Body of pancreas (tissue), 4 donors: ENCODE measurements at places on chromosomes 5 and 9.

DNA sequence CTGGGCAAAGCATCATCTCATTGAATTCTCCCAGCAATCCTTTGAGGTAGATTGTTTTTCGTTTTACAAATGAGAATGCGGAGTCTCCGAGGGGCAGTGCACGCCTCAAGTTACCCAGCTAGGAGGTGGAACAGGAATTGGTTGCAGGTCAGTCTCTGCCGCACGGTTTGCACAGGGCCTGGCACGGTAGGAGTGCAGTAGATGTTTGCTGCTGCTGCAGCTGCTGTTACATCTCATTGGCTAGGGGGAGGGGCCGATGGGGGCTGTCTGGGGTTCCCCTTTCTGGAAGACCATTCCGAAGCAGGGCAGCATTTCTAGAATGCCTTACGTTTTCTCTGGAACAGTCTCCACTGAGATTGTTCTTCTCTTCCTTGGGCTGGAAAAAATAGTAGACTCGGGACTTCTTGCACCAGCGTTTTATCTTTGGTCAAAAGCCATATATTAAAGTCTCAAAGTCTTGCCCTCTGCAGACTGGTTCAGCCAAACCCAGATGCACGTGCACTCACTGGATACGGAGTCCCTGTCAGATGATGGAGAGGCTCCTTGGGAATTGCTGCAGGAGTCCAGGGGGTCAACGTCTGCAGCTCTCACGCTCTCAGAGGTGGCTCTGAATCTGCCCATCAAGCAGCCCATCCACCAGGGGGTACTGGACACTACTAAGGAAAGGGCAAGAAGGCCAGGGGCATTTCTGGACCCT, 1.2 kb downstream of the USP20 start:
- H3K4me3 ChIP-seq = peak overlapping the region; percentile 94
- no peaks in the 10 kb centered on the region for H3K36me3 ChIP-seq
- peaks cover 24% of the 10 kb centered on the region for H3K4me1 ChIP-seq
- H3K27me3 ChIP-seq = no peaks in the 10 kb centered on the region

DNA sequence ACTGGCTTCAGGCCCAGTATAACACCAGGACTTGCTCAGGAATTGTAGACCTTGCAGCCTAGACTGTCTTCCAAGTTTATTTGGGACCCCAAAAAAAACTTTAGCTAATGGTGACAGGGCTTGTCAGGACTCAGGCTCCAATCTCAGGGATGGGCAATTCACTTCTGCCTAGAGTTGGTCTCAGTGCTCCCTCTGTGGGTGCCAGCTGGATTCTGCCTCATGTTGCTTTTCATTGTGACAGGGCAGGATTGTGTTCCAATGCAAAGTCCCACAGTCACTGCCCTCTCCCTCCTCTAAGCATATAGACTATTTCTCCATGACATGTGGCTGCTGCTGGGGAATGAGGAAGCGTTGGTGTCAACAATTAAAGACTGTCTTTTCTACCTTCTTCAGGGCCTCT, 174.7 kb downstream of the CYLC2 start:
- H3K27ac ChIP-seq = no peak overlapping the region
- H3K27me3 ChIP-seq = no peaks in the 10 kb centered on the region
- no peaks in the 10 kb centered on the region for H3K36me3 ChIP-seq
- H3K4me1 ChIP-seq = no peaks in the 10 kb centered on the region

- H3K4me3 ChIP-seq = no peak overlapping the region
- no peak overlapping the region for H3K27ac ChIP-seq
- no peaks in the 10 kb centered on the region for H3K4me1 ChIP-seq
- no peak for DNase-seq
These were observed 57.1 kb downstream of the MACROH2A1 start for GRCh38 chr5:135341696-135342550.

DNA sequence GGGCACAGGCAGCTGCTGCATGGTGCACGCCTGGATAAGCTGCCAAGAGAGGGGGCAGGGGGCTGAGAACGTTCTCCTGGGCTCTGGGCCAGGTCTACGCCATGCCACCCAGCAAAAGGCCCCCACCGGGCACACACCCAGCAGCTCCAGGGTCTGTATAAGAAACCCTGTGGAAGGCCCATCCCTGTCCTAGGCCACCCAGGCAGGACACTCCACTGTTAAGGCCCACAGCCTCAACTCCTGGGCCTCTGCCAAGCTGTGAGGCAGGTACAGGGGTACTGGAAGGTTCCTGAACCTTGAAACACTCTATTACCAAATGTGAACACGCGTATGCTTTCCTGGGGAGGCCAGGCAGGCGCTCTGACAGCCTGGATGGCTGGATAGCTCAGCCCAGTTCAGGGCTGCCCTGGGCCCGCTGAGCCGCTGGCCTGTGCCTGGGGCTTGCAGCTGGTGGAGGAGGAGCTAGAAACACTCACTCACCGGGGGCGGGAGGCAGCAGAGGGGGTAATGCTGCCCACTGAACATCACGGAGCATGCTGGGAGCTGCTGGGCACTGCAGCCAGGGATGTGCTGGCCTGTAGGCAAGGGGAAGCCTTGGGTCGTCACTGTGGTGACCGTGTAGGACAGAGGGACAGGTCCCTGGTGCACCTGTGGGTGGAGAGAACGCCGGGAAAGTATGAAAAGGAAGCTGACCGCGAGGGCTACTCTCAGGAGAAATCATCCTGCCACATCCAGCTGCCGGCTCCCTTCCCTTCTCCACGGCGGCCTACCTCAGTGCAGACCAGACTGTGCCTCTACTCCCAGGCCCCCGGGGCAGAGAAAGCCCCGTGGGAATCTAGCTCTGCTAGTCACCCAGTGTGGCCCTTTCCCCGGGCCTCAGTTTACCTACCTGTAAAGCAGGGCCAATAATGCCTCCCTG, 6.0 kb downstream of the RNF44 start:
- no peak overlapping the region for H3K4me3 ChIP-seq
- peaks cover 48% of the 10 kb centered on the region for H3K4me1 ChIP-seq
- peaks cover 33% of the 10 kb centered on the region for H3K36me3 ChIP-seq

DNA sequence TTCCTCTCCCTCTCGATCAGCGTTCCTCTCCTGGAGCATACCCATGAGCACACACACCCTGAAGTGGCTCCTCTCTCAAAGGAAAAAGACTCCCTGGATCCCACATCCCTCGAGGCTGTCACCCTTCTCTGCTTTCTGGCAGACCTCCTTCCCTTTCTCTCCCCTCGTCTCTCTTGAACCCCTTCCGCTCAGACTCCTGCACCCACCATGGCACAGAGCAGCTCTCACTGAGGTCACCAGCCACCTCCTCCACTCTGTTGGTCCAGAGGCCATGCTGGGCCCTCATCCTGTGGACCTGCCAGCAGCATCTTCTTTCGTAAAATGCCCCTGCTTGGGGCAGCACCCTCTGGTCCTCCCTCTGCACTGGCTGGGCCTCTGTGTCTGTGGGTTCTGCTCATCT, 5.7 kb downstream of the B4GALT7 start:
- H3K4me1 ChIP-seq = peaks cover 25% of the 10 kb centered on the region
- H3K36me3 ChIP-seq = no peaks in the 10 kb centered on the region
- DNase-seq = no peak
- H3K27me3 ChIP-seq = no peaks in the 10 kb centered on the region
- no peak overlapping the region for H3K4me3 ChIP-seq

- no peaks in the 10 kb centered on the region for H3K36me3 ChIP-seq
- H3K4me1 ChIP-seq = peaks cover 7% of the 10 kb centered on the region
- no peaks in the 10 kb centered on the region for H3K27me3 ChIP-seq
- no peak overlapping the region for H3K4me3 ChIP-seq
- DNase-seq = no peak
These were observed 679 bp downstream of the SLC6A7 start for GRCh38 chr5:150190503-150190979.

- H3K27ac ChIP-seq = no peak overlapping the region
- no peaks in the 10 kb centered on the region for H3K4me1 ChIP-seq
- no peaks in the 10 kb centered on the region for H3K36me3 ChIP-seq
- no peak for DNase-seq
- H3K4me3 ChIP-seq = no peak overlapping the region
These were observed 11.5 kb downstream of the GABRA6 start for GRCh38 chr5:161697001-161697400.

- H3K27ac ChIP-seq = no peak overlapping the region
- H3K4me1 ChIP-seq = no peaks in the 10 kb centered on the region
- no peak overlapping the region for H3K4me3 ChIP-seq
These were observed 1655.8 kb downstream of the MAT2B start for GRCh38 chr5:165161204-165161603.

- H3K36me3 ChIP-seq = no peaks in the 10 kb centered on the region
- no peaks in the 10 kb centered on the region for H3K27me3 ChIP-seq
- H3K27ac ChIP-seq = no peak overlapping the region
- DNase-seq = no peak
- H3K4me3 ChIP-seq = no peak overlapping the region
These were observed 186.6 kb downstream of the HINT1 start for GRCh38 chr5:130978475-130978874.

GRCh38 chr5:138574744-138575193, 432 bp downstream of the HSPA9 start:
- H3K4me3 ChIP-seq = peak overlapping the region; percentile 58
- H3K27me3 ChIP-seq = no peaks in the 10 kb centered on the region
- H3K4me1 ChIP-seq = peaks cover 30% of the 10 kb centered on the region
- H3K36me3 ChIP-seq = peaks cover 20% of the 10 kb centered on the region

- H3K27ac ChIP-seq = no peak overlapping the region
- H3K27me3 ChIP-seq = no peaks in the 10 kb centered on the region
- no peaks in the 10 kb centered on the region for H3K4me1 ChIP-seq
These were observed 1146.3 kb downstream of the MAT2B start for GRCh38 chr5:164651546-164652275.

GRCh38 chr9:80556631-80557030, 984.9 kb downstream of the TLE4 start:
- no peak overlapping the region for H3K4me3 ChIP-seq
- no peaks in the 10 kb centered on the region for H3K4me1 ChIP-seq
- H3K27me3 ChIP-seq = no peaks in the 10 kb centered on the region
- no peak for DNase-seq
- no peaks in the 10 kb centered on the region for H3K36me3 ChIP-seq
- no peak overlapping the region for H3K27ac ChIP-seq

- DNase-seq = no peak
- no peaks in the 10 kb centered on the region for H3K36me3 ChIP-seq
- no peaks in the 10 kb centered on the region for H3K27me3 ChIP-seq
- no peak overlapping the region for H3K4me3 ChIP-seq
- H3K27ac ChIP-seq = no peak overlapping the region
These were observed 3.7 kb upstream of the PCDHB15 start for GRCh38 chr5:141241496-141241895.

- H3K4me1 ChIP-seq = peaks cover 67% of the 10 kb centered on the region
- H3K4me3 ChIP-seq = no peak overlapping the region
- no peak for DNase-seq
- no peak overlapping the region for H3K27ac ChIP-seq
- no peaks in the 10 kb centered on the region for H3K27me3 ChIP-seq
These were observed 11.4 kb downstream of the TMEM245 start for GRCh38 chr9:109108318-109108717.

GRCh38 chr5:125043781-125044391, 297.4 kb upstream of the ZNF608 start:
- peak; percentile 89 for DNase-seq
- no peaks in the 10 kb centered on the region for H3K36me3 ChIP-seq
- no peak overlapping the region for H3K4me3 ChIP-seq
- peak overlapping the region; percentile 42 for H3K27ac ChIP-seq
- no peaks in the 10 kb centered on the region for H3K27me3 ChIP-seq
- H3K4me1 ChIP-seq = peaks cover 14% of the 10 kb centered on the region

DNA sequence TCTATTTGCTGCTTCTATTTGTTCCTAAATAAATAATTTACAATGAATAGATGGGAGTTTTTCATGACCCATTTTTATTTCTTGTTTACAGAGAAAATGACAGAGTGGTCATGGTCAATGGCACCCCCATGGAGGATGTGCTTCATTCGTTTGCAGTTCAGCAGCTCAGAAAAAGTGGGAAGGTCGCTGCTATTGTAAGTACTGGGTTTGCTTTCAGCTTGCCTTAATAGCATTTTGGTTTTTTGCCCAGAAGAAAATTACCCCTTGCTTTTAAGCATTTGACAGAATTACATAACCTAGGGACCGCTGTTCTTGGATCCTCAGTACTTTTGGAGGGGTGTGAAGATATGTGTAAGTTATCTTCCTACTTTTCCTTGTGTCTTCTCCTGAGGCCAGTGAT, 44.1 kb downstream of the TJP2 start:
- H3K27ac ChIP-seq = no peak overlapping the region
- H3K4me3 ChIP-seq = no peak overlapping the region
- H3K4me1 ChIP-seq = peaks cover 30% of the 10 kb centered on the region
- no peaks in the 10 kb centered on the region for H3K27me3 ChIP-seq
- H3K36me3 ChIP-seq = peaks cover 4% of the 10 kb centered on the region

DNA sequence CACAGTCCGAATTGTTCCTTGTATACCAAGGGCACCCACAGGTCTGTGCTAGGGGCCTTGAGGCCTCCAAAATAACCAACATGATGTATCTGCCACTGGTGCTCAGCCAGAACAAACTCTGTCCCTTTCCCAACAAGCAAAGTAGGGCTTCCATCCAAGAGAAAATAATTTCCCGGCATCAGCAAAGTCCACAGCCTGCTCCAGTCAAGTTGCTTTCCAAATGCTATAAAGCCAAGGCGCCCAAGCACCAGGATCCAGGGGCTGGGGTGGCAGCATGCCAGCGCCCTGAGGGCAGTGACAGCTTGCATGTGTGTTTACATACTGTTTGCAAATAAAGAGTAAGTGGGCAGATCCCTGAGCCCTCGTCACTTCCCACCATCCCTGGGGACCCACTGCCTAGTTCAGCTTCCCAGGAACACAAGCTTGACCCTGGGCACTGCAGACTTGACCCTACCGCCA, 155.9 kb downstream of the ERCC6L2 start:
- peaks cover 29% of the 10 kb centered on the region for H3K4me1 ChIP-seq
- H3K36me3 ChIP-seq = no peaks in the 10 kb centered on the region
- H3K27ac ChIP-seq = no peak overlapping the region
- peak; percentile 84 for DNase-seq
- no peak overlapping the region for H3K4me3 ChIP-seq

DNA sequence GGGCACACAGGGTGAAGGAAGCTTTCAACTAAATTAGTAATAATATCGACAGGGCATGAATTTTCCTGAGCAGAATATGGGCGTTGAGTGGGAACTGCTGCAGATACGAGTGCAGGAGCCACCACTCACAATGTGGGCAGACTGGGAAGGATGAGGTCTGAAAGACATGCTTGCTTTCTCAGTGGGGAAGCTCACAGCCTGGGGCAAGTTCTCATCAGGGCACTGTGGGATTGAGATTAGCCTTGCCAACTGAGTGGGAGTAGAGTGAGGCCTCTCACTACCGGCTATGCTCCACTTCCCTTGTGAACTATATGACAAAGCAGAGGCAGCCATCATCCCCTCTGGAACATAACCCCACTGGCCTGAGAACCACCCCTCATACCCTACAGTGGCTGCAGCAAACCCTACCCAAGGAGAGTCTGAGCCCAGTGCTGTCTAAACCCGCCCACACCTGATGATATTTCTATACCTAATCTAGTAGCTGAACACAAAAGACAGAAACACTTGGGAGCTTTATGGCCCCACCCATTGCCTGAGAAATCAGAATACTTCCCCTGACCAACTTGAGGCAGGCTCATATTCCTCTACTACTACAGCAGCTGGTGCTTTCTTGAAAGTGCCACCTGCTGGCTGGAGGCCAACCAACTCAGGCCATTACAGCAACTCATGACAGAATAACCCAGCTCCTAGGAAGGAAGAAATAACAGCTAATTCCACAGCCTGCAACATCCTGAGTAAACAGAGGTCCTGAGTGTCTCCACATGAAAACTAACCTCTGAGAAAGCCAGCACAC, 173.7 kb upstream of the SPEF2 start:
- H3K4me3 ChIP-seq = no peak overlapping the region
- no peaks in the 10 kb centered on the region for H3K27me3 ChIP-seq
- no peak overlapping the region for H3K27ac ChIP-seq
